ENCODE measurements at places on chromosomes 16 and 17.
A peak's percentile ranks its signal among the peaks of the same experiment; 100 is the strongest.

- peak; percentile 68 for DNase-seq
Measured at GRCh38 chr17:2053380-2054261, 1.3 kb upstream of the HIC1 start.

DNA sequence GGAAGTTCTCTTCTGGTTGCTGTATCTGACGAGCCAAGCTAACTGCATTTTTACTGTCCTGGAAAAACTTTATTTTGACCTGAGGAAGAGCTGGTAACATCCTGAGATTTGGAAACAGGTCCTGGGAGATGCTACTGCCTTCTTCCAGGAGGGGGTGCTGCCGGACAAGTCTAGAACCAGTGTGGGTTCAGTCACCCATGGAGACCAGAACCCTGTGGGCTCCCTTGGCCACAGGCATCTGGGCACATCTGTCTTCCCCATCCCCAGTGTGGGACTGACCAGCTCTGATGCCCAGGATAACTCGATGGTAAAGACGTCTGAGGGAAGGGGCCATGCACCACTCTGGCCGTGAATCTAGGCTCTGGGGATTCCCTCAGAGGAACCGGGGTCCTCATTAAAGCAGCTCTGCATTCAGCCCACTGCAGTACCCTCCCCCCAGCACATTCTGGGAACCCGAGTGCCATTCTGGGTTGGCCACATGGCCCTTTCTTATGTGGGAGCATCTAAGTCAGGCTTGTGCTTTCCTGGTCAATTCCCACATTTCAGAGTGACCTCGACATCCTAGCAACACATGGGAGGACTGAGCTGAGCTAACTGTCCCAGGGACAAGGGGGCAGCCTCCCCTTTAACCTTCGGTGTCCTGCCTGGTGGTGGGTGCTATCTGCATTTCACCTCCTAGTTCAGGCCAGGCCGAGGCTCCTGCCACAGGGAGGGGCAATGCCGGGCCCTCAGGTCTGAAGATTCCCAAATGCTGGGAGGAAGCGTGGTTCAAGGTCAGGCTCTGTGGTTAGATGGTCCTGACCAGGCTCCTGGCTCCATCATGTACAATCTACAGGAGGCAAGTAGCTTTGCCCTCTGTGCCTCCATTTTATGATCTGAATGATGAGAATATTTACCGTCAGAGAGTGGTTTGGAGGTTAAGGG is 6.4 kb downstream of the C16orf86 start:
- peak; percentile 40 for DNase-seq

DNA sequence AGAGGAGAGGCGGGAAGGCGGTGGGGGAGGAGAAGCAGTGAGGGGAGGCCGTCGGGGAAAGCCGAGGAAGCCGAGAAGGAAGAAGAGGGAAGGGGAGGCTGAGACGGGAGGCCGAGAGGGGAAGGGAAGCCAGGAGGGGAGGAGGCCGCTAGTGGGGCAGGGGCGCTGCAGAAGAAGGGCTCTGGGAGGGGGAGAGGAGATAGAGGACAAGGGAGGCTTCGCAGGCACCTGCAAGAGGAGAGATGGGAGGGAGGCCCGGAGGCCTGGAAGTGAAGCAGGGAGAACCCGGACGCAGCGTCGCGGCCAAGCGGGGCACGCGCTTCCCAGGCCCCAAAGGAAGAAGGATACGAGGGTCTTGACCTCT is 2.3 kb downstream of the C17orf58 start:
- DNase-seq = no peak

GRCh38 chr17:37123941-37124820 is 175.4 kb downstream of the AATF start:
- no peak for DNase-seq

GRCh38 chr17:14793237-14793636 is 471.9 kb downstream of the PMP22 start:
- DNase-seq = no peak

GRCh38 chr17:35256629-35257028 is 13.8 kb downstream of the SLFN5 start:
- no peak for DNase-seq

DNA sequence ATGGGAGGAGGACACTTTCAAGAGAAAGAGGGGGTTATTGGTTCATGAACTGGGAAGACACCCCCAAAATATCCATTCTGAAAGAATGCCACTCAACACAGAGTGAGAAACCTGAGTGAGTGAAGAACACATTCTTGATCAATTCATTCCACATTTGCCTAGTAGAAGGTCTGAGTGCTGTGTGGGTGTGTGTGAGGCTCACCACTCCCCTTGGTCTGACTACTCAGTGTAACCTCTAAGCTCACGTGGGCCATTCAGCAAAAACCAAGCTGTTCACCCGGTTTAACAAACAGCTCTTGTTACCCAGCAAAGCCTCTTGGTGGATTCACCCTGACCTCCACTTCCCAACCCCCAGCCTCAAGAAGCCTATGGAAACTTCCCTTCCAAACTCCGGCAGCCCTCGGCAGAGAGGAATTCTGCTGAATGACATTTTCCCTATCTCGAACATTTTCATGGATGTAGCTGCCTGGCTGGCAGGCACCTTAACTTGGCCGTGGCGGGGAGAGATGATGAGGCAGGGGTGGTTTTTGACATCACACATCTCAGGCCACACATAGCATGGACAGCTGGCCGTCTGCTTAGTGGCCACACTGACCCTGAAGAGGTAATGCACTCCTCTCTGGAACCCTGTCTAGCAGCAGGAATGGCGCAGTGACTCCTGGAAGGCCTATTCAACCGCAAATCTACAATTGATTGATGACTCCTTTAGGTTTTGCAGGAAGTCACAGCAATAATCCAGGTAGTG is 11.6 kb downstream of the ST6GALNAC1 start:
- DNase-seq = no peak

DNA sequence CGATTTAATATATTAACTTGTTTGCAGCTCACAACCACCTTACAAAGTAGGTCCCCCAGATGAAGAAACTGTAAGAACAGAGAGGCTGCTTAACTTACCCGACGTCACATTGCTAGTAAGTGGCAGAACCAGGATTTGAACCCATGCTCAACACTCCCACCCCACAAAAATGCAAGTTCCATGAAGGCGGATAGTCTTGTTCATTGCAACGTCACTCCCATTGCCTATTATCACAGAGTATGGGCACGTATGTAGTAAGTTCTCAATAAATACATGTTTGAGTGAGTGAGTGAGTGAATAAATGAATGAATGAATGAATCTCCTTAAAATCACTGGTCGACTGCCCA is 1.1 kb downstream of the USP31 start:
- DNase-seq = no peak

GRCh38 chr17:7856011-7856810 is 1.1 kb downstream of the NAA38 start:
- no peak for DNase-seq

DNA sequence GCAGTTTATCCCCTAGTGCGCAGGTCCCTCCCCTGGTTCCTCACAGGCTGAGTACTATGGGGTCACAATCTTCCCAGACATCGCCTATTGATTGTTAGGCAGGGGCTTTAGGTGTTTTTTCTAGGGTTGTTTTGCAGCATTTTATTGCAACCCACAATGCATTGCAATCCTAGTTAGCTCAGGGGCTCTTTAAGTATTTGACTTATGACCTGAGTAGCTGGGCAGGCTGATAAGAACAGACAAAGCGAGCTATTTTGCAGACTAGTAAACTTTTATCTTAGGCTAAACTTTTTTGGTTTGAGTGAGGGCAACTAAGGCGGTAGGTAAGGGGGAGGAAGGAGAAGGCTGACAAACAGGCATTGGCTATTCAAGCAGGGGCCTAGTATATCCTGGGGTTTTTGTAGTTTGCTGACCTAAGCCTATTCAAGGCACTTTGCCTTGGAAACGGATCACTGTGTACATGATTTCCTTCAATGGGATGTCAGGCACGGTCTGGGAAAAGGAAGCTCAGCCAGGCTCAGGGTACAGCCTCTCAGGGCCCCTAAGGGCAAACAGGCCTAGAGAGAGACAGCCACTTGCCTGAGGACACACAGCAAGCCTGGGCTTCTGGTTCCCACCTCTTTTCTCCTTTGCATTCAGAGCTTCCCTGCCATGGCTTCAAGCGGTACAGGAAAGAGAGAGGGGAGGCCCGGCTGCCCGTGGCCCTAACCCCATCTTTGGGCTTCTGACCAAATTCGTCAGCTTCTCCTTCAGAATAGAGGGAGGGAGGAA is 6.4 kb downstream of the DRC7 start:
- DNase-seq = no peak

- no peak for DNase-seq
Measured at GRCh38 chr17:2716649-2717048, 5.1 kb upstream of the CLUH start.

DNA sequence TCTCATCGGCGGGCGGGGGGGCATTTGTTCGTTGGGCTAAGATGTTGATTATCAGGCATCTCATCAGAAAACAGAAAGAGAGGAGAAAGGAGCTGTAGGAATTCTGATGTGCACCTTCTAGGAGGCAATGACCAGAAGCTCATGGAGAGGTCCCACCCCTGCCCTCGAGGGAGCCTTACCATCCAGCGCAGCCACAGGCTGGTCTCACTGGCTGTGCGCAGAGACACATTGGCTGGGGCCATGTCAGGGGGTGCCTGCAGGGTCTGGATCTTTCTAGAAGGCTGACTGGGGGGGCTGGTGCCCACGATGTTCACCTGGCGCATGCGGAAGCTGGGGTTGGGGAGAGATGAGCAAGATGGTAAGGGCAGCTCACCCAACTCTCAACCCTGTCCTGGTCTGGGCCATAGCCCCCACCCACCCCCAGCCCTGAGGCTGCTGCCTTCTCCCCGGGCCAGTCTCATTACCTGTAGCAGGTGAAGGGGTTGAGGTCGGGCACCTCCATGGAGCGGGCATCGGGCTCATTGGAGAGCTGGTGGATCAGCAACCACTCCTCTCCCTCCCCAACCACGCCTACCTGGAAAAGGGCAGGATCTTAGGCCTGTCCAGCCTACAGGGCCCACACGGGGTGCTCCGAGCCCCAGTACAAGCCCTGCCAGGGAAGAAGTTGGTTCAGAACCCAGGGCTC is 86.2 kb upstream of the CDC42EP4 start:
- DNase-seq = no peak

DNA sequence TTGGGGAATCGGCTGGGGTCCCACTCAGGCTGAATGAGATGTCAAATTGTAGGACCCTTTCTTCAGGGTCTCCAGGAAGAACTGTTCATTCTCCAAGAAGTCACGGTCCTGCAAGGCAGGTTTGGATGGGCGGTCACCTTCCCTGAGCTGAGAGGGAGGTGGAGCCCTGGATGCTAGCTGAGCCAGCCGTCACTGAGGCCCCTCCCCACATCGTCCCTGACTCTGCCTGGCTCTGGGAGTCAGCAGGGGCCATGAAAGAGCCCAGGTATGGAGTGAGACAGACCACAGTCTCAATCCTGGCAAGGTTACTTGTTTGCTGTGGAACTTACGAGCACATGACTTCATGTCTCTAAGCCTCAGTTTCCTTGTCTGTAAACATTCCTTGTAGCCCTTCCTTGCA is 6.0 kb upstream of the MRPL38 start:
- DNase-seq = no peak

- no peak for DNase-seq
Measured at GRCh38 chr17:28901866-28902818, 737 bp downstream of the DHRS13 start.

DNA sequence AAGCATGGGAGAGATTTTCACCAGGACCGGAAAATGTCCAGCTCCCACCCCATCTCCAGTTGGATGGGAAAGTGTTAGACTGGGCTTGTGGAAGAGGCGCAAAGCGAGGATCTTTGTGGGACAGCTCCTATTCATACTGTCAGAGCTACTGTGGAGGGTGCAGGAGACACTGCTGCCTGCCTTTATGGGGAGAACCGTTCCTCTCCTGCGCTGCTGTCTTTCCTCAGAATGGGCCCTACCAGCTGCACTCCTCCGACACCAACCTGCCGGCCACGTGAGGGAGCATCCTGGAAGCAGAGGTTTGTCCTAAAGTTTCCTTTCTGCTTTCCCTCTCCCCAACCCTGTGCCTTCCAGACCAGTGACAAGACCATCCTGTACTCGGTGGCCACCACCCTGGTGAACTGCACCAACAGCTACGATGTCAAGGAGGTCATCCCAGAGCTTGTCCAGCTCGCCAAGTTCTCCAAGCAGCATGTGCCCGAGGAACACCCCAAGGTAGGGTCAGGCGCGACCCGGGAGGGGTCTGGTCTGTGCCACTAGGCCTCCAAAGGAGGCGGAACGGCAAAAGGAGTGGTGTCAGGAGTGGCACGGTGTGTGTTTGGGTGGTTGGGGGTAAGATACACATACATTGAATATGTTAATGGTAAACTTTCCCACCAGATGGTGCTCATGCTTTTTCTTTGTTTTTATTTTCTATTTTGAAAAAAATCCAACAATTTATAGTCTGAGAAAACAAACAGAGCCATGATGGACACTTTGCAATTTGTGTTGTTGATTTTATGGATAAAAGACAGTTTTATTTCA is 23.0 kb downstream of the SLC35G3 start:
- DNase-seq = no peak

DNA sequence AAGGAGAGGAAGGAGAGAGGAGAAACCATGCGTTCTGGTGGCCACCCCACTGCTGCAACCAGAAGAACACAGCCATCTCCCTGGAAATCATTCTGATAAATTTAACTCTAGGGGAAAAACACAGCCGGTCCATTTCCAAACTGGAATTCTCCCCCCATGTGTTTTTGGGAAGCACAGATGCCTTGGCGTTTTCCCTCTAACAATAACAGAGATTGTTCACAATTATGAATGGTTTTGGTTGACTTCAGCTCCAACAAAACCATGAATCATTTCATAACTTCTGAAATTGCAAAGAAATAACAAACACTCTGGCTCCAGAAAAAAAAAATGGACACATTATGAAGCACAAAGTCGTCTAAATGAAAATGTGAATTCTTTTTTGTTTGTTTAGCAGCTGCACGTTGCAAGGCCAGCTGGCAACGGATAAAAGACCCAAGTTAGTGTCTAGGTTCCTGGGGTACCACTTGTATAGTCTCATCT is 46.2 kb downstream of the GNAO1 start:
- no peak for DNase-seq

DNA sequence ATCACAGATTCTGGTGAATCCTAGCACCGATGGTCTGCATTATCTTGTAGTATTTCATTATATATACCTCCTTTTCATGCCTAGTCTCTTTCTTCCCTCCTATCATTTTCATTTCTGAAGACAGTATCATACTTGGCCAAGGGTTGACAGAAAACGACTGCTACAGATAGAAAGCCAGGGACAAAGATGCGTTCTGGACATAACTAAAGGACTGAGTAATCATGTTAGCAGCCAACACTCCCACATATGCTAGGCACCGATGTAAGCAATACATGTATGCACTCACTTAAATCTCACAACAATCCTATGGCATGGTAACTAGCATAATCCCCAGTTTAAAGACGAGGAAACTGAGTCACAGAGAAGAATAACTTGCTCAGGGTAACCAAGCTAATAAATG is 22.9 kb downstream of the RDM1 start:
- no peak for DNase-seq

GRCh38 chr17:37833237-37833859 is 88.5 kb upstream of the HNF1B start:
- DNase-seq = no peak

- DNase-seq = no peak
Measured at GRCh38 chr17:64282753-64283080, 19.7 kb upstream of the TEX2 start.

DNA sequence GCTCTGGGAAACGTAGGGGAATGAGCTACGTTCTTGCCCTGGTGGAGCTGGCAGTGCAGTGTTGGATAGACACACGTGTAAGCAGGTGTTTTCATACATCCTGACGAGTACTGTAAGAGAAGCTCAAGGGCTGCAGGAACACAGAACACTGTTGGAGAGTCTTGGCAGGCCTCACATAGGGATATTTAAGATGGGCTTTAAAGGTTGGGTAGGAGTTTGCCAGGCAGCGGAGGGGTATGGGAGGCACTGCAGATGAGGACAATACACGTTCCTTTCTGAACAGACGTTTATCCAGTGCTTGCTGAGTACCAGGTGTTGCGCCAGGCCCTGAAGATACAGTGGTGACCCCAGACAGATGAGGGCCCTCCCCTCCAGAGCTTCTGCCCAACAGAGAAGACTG is 6.3 kb downstream of the KDM8 start:
- DNase-seq = no peak

Measured in anterior cingulate cortex (tissue), 58 donors.